ENCODE measurements at places on chromosomes 5 and 9.

GRCh38 chr9:79644601-79645000, 72.8 kb downstream of the TLE4 start:
- DNase-seq = no peak

- DNase-seq = peak; percentile 41
Measured at GRCh38 chr9:129716091-129716490, 36.8 kb downstream of the PTGES start.

DNA sequence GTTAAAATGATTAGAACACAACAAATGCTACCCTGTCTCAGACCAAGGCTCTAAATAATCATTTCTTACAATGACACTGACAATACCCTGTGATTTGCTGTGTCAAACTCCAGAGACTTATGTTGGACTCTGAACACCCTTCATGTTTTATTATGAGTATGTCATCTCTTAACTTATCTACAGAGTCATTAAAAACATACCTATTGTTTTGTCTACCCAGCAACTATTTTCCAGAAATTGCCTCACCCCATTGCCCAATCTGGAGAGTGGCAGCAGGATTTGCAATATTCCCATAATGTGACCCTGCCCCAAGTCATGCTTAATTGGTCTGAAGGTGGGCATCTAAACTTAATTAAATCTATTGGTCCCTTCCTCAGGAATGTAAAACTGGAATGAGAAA, 23.0 kb upstream of the KIF2A start:
- no peak for DNase-seq

DNA sequence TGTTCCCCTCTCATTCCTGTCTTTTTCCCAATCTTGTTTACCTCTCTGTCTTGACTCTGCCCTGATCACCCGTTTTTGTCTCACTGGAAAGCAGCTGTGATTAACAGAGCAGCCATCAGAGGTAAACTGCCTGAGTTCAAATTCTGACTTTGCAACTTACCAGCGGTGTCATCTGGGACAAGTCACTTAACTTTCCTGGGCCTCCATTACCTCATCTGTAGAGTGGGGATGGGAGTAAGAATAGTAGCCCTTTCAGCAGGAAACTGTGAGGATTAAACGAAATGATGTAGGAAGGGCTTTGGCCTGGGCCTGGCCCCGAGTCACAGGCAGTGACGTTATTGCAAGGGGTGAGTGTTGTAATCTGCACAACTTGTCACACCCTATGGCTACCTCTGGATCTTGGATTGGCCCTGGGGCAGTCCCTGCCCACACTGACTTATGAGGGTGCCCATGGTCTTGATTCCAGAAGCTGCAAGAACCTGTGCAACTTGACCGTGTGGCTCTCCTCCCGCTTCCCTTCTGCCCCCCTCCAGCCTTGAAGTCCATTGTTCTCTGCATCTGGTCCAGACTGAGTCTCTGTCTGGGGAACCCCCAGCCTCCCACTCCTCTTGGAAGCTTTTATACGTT, 657 bp upstream of the PCDH12 start:
- DNase-seq = no peak

- DNase-seq = no peak
Measured at GRCh38 chr5:14445576-14446290, 135.9 kb upstream of the OTULINL start.

DNA sequence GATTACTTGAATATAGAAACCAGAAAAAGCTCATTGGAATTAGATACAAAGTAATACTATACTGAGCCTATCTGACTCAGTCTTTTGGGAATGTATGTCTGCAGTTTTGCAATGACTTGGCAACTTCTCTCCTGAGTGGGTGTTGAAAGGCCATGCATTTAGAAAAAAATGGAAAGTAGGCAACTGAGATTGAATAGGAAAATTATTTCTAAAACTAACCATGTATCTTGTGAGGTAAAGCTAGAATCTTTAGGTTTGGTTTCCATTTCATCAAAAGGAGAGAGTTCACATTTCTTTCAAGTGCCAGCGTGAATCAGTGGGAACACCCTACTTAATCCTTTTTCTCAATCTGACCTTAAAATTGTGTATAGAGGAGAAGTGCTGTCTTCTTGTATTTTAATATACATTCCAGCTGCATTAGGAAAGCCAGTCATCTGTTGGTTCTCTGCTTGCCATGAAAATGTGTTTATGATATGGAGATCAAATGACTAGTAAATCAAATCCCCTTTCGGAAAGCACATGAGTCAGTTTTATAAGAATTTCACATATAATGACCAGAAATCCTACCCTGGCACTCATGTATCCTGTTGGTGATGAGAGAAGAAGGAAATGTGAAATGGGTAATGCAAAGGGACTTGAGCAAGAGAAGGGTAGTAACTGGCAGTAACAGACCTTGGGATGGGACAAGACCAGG, 30.4 kb downstream of the NFX1 start:
- no peak for DNase-seq

DNA sequence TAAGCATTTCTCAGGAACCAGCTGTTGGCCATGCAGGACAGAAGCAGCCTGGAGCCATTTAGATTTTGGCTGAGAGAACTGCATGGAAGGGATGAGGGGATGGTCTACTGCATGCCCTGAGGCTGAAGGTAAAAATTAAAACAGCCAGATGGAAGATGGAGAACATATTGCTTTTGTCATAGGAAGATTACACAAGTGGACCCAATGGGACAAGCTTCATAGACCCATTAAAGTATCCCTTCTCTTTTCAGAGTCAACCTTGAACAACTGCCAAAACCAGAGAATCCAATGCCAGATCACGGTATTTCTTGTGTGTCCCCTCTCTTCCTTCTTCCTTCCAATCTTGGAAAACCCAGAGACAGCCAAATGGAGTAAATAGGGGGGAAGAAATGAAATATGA, 253.4 kb downstream of the NR2F1-AS1 start:
- DNase-seq = no peak

DNA sequence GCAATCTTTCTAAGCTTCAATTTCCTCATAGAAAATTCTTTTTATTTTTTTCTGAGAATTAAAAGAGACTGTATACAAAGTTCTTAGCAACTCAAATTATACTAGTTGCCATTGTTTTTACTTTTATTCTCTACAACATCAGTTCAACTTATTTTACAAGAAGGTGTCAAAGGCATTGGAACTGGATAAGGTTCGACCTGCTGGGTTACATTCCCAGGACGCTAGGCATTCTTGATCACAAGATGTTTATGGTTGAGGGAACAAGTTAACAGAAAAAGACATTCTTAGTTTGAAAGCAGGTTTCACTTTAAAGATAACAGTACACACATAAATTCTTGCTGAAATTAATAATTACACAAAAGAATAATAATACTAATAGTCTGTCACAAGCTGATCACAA, 163.5 kb upstream of the SNX2 start:
- DNase-seq = no peak

GRCh38 chr9:5596173-5596572, 32.7 kb upstream of the RIC1 start:
- DNase-seq = peak; percentile 53

DNA sequence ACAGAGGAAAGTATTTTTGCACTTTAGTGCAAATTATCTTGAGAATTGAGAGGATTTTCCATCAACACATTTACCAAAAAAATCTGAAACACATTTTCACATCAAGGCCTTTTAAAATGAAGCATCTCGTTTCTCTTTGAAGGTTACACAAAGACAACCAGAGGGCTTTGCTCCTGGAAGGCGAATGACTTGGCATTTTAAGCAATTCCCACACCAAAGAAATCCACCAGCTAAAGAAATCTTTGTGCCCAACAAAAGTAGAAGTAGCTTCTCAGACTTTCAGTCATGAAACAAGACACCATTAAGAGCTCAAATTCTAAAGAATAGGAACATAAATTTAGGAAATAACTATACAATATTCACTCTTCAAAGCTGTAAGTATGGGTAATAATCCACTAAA, 59.9 kb downstream of the HABP4 start:
- no peak for DNase-seq

Data from SK-MEL-5 (cell line).